ENCODE measurements at places on chromosomes 1 and 21.

GRCh38 chr1:171222936-171223335, 25.4 kb upstream of the FMO1 start:
- DNase-seq = no peak

DNA sequence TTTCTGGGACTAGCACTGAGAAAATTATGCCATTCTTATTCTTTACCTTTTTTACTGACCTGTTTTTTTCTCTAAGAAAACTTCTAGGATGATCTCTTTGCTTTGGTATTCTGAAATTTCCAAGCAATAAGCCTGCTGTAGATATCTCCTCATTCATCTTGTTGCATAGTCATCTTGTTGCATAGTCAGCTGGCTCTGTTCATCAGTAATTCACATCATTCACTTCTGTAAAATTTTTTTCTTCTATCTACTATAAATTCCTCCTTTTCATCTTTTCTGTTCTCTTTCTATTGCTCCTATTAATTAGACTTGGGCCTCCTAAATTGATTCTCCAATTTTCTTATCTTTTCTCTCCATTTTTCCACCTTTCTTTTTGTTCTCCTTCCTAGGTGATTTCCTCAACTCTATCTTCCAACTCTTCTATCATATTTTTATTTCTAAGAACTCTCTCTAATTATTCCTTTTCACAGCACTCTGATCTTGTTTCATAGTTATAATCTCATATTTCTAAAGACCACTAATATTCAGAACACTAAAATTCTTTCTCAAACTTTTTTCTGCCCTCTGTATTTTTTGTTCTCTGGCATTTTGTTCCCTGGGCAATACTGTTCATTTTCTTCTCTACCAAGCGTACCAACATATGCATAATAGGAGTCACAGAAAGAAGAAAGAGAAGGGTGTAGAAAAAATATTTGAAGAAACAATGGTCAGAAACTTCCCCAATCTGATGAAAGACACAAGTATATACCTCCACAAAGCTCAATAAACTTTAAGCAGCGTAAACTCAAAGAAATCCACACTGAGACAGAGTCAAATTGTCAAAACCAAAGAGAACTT, 17.7 kb downstream of the TUT4 start:
- DNase-seq = no peak

- no peak for DNase-seq
Measured at GRCh38 chr1:174274452-174274851, 115.1 kb downstream of the RABGAP1L start.

DNA sequence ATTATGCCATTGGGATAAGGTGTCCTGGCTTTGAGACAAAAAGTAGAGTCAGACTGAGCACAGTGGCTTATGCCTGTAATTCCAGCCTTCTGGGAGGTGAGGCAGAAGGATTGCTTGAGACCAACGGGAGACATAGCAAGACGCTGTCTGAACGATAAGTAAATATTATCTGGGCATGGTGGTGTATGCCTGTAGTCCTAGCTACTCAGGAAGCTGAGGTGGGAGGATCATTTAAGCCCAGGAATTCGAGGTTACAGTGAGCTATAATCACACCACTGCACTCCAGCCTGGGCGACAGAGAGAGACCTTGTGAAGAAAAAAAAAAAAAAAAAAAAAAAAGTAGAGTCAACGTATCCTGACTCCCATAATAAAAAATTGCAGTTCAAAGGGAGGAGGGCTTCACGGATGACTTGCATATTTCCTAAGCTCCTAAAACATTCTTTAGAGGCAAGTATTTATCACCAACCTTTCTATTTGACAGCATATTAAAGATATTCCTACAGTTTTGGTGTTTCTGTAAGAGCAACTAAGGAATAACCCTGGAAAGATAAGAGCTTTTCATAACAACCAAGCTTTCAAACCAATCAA, 141.2 kb downstream of the SLC44A5 start:
- no peak for DNase-seq

DNA sequence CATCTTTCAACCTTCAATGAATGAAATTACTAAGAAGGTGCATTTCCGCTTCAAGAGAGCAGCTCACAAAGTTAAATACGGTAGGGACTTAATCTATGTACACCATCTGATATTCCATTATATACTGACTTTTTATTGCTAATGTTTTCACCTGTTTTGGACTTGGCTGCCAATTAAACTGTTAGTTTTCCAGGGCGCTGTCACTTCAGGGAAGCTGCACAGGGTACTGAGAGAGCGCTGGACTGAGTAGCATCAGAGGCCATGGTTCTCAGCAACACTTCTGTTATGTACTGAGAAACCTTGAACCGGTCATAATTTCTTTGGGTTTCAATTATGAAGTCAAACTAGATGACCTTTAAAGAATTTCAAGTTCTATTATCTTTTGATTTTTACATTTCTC, 8.2 kb downstream of the SSX2IP start:
- no peak for DNase-seq

GRCh38 chr1:237863234-237863633, 27.5 kb downstream of the ZP4 start:
- DNase-seq = no peak

DNA sequence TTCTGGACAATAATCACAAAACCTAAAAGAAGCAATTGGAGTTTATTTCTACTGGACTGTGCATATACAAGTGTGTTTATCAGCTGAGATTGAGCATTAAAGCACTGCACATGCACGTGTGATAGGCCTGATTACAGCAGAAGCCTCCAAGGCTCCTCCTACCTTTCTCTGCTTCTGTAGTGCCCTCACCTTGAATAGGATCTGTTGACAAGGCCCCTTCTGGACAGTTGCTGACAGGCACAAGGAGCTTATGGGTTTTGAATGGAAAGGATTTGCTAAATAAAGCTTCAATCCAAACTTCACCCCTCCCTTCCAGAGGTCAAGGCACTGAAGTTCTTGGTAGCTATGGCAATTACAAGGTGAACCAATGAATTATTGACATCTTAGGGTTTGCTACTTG, 7.9 kb upstream of the SGIP1 start:
- DNase-seq = no peak

- DNase-seq = no peak
Measured at GRCh38 chr1:91725618-91725988, 160.3 kb downstream of the TGFBR3 start.

All from fibroblast of skin of left biceps (primary cell).